ENCODE measurements at places on chromosomes 12 and 14.
A peak's percentile ranks its signal among the peaks of the same experiment; 100 is the strongest.

DNA sequence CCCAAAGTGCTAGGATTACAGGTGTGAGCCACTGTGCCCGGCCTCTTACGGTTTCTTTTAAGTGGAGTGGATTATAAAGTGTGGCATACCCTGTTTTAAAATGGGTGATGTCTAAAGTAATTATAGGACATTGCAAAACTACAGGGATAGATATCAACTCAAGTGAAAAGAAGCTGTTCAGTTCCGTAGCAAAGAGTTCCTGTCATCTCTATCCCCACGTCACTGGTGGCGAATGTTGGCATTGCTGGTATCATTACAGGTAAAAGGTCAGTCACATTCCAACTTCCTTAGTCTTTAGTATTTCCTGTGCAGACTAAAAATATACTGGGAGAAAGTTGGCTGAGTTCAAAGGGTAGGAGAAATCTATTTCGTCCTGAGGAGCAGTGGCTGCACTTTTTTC lies 95.6 kb upstream of the SLC38A2 start:
- DNase-seq, result no peak

- peak; percentile 18 for DNase-seq
Observed at GRCh38 chr14:52069307-52070050, 620 bp upstream of the NID2 start.

- DNase-seq, result no peak
Observed at GRCh38 chr12:65367396-65367795, 88.9 kb downstream of the MSRB3 start.

DNA sequence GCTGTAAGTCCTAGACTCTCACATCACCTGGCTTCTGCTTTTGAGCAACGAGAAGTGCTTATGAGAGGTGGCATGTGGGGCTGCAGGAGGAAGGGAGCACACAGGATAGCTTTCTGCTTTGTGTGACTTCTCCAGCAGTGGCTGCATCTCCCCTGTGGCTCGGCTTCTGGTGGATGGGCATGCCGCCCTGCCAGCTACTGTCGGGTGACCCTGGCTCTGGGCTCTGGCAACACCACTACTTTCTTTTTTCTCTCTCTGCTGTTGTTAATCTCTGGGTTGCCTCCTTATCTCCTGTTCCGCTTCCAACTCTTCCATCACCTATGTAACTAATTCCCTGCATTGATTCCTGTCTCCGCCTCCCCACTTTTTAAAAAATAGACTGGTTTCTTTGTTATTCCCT lies 209.1 kb upstream of the DAAM1 start:
- DNase-seq, result no peak

DNA sequence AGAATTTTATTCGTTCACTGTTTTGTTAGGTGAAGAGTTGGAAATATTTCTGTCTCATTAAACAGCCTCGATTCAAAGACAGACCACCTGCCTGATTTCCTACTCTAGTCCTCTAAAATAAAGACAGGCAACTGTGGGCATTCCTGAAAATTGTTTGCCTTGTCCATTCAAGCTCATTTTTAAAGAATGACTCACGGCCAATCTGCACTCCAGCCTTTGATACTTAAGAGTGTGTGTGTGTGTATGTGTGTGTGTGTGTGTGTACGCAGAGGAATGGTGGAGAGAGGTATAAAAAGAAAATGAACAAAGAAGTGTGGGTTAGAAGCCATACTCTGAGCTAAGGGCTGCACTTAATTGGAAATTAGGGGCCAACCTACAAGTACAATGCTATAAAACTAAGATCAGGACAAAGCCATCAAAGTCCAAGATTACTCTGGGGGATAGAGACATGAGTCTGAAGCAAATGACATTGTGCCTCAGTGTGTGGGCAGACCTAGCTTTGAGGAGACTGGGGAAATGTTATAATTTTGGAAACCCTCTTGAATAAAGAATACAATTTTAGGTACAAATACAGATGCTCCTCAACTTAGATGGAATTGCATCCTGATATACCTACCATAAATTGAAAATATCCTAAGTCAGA lies 45.6 kb upstream of the SOCS2 start:
- DNase-seq, result no peak

GRCh38 chr14:54797556-54797955 lies 105.1 kb downstream of the GCH1 start:
- DNase-seq, result no peak

DNA sequence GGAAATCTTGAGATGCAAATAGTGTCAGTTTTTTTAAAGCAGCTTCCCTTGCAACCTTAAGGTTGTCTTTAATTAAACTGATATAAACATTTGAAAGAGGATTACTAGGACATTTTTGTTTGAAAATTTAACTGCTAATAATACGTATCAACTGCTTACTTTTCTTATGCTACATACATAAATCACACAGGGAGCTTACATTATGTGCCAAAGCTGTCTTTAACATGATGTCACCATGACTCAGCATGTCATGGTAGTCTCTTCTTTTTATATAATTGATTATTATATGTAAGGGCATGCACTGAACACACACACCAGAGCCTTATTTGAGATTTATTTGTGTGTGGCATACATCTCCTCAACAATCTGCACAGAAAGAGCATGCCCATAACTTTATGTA lies 63.0 kb upstream of the PTHLH start:
- DNase-seq, result no peak

DNA sequence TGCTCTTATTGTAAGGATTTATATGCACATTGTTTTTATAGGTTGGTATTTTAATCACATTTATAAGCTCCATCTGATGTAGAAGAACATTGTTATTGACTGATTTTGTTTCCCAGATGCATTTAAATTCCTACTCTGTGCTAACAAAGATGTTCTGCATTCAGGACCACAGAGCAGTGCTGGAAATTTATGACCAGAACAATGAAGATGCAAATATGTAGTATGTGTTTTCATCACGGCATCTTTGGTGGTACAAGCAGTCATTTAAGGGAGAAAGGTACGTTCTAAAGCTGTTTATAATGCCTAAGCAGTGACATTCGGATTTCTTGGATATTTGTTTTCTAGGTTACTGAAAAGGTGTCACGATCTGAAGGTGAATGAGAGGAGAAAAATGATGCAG lies 66.5 kb downstream of the TRIM9 start:
- DNase-seq, result no peak

GRCh38 chr12:45833401-45833800 lies 103.9 kb downstream of the ARID2 start:
- no peak for DNase-seq

- DNase-seq, result no peak
Observed at GRCh38 chr12:109305547-109305946, 3.5 kb downstream of the FOXN4 start.

- DNase-seq, result no peak
Observed at GRCh38 chr12:3332188-3332587, 158.8 kb upstream of the PRMT8 start.

DNA sequence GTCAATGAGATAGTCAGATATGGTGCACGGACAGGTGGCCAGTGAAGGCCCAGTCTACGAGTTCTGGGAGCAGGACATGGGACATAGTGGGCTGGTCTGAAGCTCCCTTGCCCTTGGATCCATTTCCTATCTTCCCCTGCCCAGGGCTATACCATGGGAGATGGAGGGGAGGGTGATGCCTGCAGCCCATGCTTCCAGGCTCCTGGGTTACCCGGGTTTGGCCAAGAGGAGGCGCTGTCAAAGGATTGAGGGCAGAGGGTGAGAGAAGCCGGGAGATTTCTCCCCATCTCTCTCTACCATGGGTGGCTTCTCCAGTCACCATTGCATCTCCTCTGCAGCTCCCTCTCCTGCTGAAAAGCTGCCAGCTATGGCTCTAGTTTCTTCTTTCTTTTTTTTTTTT lies 52.8 kb upstream of the LHX5 start:
- DNase-seq, result no peak

DNA sequence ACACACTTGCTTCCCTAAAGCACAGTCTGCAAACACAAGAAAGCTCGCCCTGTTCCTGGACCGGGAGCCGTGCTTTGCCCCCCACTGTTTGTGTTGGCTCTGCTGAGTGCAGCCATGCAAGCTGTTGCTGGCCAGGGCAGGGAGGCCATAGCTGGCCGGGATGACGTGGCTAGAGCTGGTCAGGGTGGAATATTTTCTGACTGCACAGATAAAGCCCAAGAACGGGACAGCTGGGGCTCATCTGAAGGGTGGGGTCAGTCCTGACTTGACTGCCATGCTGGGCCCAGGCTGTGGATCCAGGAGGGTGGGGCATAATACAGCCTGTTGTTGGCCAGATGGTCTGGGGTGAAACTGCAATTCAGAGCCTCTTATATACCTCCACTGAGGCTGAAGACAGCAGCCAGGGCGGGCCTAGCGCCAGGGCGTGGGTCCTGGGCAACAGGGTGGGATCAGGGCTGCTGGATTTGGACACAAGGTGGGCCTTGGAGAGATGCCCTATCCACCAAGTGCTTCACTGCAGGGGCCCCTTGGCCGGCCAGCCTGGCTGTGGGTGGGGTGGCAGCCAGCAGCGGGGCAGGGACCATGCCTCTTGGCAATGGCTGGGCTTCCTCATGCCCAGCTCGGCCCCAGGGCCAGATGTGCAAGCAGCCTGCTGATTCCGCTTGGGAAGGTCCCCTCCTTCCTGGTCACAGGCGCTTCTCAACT lies 14.8 kb downstream of the KMT5A start:
- no peak for DNase-seq

GRCh38 chr14:95286645-95287044 lies 33.1 kb downstream of the CLMN start:
- DNase-seq, result no peak

DNA sequence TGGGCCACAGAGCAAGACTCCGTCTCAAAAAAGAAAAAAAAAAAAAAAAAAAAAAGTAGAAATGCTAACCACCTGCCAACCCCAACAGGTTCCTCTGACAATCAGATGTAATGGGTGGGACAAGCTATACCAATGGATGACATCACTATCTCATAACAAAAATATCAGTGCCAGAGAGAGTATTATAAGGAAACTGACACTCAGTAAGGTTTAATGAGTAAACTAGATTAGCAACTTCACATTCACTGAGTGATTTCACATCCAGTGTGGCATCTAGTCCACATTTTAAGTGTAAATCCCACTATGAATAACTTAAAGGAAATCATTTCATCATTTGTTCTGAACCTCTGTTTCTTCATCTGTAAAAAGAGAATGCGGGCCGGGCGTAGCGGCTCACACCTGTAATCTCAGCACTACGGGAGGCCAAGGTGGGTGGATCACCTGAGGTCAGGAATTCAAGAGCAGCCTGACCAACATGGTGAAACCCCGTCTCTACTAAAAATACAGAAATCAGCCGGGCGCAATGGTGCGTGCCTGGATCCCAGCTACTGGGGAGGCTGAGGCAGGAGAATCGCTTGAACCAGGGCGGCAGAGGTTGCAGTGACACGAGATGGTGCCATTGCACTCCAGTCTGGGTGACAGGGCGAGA lies 1.8 kb downstream of the SART3 start:
- DNase-seq, result no peak

- DNase-seq, result peak; percentile 26
Observed at GRCh38 chr12:96108321-96108720, 72.9 kb upstream of the LTA4H start.

GRCh38 chr14:51727526-51727925 lies 75.8 kb downstream of the FRMD6 start:
- no peak for DNase-seq

GRCh38 chr14:70721542-70721941 lies 79.8 kb downstream of the TTC9 start:
- DNase-seq, result no peak

DNA sequence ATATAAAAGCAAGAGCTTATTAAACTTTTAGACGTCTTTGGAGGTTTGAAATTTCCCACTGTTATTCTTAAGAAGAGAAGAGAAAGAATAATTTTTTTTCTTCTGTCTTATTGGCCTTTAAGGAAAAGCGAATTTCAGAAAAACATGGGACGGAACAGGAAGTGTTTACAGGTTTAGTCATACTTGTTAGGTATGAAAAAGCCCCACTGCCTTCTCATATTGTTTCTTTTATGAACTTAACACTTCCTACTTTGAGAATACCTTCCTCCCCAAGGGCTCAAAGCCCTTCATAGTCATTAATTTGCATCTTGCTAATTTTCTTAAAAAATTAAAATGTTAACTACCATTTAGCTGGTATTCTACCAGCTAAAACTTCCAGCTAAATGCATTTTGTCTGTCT lies 82.0 kb downstream of the ETV6 start:
- DNase-seq, result no peak

DNA sequence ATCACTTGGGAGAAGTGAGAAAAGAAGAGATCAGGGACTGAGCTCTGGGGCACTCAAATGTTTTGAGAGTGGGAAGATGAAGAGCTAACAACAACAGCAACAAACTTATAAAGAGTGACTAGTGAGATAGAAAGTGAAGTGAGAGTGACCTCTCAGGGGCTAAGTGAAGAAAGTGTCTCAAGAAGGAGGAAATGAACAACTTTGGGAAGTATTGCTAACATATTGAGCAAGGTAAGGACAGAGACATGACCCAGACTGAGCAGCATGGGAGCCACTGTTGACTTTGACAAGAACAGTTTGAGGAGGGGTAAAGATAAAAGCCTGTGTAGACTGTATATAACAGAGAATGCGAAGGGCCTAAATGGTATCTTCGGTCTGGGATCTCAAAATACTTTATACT lies 155.1 kb upstream of the BTG1 start:
- DNase-seq, result no peak

- no peak for DNase-seq
Observed at GRCh38 chr14:77310026-77310425, 10.7 kb downstream of the POMT2 start.

- no peak for DNase-seq
Observed at GRCh38 chr12:19848421-19848820, 409.1 kb downstream of the AEBP2 start.

DNA sequence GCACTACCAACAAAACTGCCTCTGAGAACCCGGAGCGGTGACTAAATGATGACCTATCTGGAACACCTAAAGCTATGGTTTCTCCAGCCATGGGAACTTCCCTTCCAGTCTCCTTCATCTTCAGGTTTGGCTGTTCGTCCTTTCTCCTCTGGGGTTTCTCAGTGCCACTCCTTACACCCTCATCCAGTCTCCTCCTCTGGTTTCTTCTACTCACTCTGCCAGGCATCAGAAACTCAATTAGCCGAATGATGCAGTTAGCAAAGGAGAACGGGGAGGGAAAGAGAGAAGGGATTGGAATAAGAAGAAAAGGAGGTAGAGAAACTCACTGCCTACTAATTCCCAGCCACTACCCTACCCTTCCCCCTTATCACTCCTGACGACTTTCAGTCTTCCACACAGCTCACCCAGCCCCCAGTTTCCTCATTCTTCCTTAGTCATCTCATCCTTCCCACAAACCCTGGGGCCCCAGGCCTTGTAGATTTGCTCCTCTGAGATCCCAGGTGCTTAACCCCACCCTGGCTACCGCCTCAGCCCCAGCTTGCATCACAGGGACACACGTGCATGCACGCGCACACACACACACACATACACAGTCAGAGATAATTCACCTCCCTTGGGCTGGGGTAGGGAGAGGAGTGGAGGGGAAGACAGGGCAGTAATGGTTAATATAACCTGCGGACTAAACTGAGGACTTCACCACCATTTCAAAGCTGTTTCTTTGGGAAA lies 13.0 kb downstream of the FGD6 start:
- DNase-seq, result no peak
